ENCODE measurements at places on chromosomes 16 and 17.
A peak's percentile ranks its signal among the peaks of the same experiment; 100 is the strongest.

DNA sequence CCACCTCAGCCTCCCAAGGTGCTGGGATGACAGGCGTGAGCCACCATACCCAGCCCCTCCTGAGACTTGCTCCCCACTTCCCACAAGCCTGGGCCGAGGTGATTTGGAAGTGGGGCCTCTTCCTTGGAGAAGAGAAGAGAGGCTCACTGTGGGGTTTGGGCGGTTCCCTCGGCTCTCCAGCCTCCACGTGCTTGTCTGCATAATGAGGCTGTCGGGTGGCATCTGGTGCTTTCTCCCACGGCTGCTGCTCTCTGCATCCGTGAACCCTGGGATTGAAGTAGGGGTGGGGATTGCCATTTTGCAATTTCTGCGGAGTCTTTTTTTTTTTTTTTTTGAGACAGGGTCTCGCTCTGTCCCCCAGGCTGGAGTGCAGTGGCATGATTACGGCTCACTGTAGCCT is 101.4 kb downstream of the RAP1GAP2 start:
- DNase-seq, result no peak

GRCh38 chr17:42097691-42098631 is at the start of gene ZNF385C:
Gene ZNF385C (minus strand): TSS chr17:42098473. CDS start chr17:42063056, 35,417 bp downstream.
- DNase-seq, result no peak

- peak; percentile 55 for DNase-seq
Measured at GRCh38 chr17:65228734-65229620, 91.8 kb downstream of the RGS9 start.

DNA sequence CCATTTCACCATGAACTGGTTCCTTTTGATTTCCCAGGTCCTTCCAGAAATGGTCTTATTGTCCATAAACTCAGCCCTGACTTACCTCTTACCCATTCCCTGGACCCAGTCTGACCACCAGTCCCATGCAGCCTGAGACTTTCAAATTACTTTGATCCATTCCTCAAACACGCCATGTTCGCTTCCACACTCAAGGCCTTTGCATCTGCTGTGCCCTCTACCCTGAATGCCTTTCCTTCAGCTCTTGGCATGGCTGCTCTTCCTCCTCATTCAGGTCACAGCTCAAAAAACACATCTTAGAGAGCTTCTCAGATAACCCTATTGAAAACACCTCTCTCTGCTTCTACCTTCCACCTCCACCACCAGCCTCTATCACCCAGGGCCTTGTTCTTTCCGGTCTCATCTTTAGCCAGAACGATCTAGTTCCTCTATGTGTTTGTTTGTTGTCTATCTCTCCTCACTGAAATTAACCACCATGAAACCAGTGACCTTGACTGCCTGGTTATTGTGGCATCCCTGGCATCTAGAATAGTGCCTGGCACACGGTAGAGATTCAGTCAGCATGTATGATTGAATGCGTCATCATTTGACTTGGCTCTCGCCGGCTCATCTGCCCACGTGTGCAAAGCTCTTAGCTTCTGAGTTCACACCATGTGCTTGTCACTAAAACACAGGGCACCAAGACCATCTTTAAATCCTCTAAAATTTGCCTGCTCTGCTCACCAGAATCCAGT is 12.8 kb downstream of the CRYM start:
- DNase-seq, result no peak

DNA sequence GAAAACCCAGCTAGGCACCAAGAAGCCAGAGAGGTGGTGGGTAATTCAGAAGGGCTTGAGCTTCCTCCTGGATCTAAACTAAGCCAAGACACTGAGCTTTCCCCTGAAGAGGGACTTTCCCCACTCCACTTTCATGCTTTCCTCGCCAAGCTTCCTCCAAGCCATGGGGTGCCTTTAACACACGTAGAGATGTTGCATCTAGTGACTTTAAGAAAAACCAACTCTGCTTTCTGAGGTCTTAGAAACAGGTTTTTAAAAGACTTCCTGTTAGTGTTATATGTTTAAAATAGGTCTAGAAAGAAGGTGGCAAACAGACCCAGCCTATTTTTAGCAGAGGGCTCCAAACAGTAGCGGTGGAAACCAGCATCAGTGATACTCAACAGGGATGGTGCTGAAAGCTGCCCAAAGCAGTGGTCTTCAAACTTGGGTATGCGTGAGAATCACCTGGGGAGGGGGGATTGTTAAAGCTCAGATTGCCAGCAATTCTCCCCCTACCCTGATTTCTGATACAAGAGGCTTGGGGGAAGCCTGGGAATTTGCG is 585.6 kb downstream of the CDH13 start:
- no peak for DNase-seq

GRCh38 chr16:78195797-78196196 is 96.3 kb downstream of the WWOX start:
- DNase-seq, result no peak

DNA sequence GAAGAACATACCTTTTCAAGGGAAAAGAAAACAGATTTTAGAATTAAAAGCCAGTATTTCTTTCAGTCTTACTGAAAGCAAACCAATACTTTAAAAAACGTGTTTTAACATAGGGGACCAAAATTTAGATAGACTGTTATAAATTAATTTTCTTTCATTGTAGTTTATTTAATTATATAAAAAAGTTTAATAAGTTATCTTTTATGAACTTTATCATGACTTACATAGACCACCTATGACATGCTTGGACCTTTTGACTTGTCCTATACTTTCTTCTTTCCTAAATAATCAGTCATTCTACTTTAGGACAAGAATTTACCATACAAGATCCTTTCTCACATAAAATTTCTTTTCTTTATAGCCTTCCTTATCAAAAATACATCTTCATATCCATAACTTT is 102.0 kb upstream of the HAS3 start:
- no peak for DNase-seq

- no peak for DNase-seq
Measured at GRCh38 chr16:17412791-17413190, 58.0 kb downstream of the XYLT1 start.

- no peak for DNase-seq
Measured at GRCh38 chr17:21508211-21508610, 132.1 kb downstream of the KCNJ12 start.

DNA sequence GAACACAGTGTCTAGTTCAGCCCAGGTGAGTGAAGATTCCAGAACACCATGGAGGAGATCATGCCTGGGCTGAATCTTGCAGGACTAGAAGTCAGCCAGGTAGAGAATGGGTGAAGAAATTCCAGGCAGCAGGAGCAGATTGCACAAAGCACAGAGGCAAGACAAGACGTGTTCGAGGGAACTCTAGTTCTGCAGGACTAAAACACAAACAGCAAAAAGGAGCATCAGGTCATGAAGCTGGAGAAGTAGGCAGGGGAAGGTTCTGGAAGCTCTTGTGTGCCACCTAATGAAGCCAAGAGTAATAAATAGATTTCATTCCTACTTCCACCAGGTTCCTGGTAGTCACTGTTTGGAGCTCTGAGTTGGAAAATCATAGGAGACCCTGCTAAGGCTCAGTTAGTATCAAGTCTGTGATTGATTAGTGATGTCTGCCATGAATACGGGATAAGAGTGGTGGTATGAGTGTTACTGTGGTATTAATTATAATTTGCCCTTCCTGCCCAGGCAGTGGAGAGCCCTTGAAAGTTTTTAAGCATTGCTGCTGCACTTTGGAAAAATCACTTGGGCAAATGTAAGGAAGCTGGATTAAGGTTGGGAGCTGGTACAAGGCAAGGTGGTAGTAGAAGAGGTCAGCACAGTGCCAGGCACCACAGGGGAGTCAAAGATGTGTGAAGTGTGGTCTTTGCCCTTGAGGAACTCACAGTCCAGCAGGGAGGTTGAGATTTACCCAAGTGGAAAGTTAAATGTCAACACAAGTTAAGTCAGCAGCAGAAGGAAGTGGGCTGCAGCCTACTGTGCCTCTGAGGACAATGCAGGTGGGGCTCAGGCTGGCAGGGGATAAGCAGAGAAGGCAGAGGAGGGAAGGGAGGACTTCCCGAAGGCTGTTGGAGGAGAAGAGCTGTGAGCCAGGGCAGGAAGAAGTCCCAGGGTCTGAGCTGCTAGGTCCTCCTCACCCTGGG is 13.5 kb upstream of the FOXN1 start:
- DNase-seq, result no peak

DNA sequence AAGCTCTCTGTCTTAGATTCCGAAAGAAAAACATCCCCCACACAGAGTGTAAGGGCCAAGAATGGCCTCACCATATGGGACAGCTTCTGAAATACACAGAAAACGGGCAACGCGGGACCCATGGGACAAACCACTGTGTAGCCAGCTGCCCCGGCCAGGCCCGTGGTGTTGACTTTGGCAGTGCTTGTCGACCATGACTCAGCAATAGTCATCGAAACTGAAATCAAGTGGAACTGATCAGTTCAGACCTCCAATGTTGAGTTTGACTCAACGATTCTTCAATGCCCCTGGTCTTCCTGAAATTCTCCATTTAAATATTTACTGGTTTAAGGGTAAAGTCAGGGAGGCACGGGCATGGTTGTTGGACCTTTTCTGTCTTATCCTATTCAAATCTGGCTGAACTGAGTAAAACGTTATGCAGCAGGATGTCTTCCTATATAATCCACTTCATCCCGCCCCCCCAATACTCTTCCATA is 27.5 kb downstream of the ZFHX3 start:
- no peak for DNase-seq

DNA sequence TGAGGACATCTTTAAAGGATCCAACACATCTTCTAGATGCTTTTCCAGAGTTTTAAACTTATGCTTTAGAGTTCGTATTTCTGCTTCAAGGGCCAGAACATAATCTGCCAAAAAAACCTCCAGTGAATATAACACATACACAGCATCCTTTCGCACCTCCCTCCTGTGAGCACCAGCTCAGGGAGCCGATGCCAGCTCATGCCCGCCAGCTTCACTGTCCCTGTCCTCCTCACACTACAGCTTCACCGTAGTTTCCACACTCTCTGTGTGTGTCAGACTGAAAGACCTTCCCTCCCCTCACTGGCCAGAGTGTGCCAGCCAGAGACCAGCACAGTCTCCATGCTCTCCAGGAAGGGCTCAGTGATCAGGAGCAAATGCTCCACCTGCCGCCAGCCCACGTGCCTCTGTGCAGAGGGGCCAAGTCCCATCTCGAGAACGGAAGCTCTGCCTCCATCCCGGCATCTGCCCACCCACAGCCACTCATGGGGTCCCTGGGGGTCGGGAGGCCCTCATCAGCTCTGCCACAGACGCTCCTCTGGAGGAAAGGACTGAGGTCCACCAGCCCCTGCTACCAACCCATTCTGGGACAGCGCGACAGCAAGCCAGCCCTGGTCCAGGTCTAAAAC is 40.8 kb downstream of the CCDC57 start:
- DNase-seq, result no peak

- no peak for DNase-seq
Measured at GRCh38 chr17:38460082-38460715, 31.9 kb downstream of the ARHGAP23 start.

GRCh38 chr16:87297918-87298631 is 19.1 kb downstream of the C16orf95 start:
- no peak for DNase-seq

DNA sequence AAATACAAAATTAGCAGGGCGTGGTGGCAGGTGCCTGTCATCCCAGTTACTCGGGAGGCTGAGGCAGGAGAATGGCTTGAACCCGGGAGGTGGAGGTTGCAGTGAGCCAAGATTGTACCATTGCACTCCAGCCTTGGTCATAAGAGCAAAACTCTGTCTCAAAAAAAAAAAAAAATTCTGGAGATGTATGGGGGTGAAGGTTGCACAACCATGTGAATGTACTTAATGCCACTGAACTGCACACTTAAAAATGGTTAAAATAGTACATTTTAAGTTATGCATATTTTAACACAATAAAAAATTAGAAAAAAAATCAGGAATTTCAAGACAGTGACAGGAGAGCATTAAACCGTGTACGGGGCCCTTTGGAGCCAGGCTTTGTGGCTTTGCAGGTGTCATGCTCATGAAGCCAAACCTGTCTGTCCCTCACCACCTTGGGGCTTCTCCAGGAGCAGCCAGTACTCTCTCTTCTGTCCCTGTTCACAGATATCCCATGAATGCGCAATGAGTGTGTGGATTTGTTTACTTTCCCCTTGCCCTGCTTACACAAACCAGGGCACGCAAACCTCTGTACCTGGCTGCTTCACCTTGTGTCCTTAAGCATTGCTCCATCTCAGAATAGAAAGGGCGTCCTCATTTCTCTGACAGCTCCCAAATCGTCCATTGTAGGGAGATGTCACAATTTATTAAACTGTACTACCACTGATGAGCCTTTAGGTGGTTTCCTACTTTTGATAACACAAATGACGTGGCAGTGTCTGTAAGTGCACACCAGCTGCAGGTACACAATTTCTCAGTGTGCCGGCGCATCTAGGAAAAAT is 58.2 kb upstream of the CBX4 start:
- no peak for DNase-seq

GRCh38 chr17:6567528-6568183 is 11.3 kb upstream of the PITPNM3 start:
- no peak for DNase-seq

DNA sequence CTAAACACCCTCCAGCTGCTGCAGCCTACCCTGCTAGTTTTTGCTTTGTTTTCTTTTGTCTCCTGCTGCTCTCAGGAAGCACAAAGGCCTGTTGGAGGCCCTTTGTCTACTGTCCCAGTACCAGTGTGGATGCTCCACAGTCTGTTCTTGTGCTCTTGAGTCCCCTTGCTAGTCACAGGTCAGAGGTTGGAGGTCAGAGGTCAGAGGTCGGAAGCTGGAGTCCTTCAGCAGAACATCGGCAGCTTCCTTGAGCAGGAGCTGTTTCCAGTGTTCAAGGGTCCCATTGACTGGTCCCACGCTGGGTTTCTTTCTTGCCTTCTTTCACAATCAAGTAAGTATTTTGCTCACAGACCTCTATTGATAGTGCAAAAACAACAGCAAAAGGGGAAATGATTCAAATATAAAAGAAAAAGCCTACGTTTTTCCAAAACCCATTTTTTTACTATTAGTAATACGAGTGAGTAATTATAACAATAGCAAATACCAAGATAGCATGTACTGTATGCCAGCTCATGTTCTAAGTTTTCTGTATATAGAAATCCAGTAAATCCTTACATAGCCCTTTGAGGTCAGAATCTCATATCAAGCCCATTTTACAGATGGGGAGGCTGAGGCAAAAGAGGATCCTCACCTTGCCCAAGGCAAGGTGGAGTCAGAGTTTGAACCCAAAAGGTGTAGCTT is 10.9 kb upstream of the IL34 start:
- no peak for DNase-seq

DNA sequence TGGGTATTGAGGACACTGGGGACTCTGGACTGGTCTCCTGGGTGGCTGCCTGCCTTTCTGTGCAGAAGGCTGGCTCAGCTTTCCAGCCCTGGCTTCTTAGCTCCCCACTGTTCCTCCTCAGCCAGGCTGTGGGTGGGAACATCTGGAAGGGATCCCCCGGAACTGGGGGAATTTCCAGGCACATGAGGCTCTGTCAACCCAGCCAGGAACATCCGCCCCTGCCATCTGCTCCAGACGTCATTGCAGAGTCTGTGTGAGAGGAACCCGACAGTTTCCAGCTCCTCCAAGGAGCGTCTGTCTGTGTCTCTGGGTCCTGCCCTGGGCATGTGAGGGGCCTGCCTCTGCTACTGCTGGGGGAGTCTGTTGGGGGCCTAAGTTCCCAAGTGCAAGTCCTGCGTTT is 36.2 kb upstream of the CRHR1 start:
- DNase-seq, result no peak
